ENCODE measurements at places on chromosomes 2 and 18.

DNA sequence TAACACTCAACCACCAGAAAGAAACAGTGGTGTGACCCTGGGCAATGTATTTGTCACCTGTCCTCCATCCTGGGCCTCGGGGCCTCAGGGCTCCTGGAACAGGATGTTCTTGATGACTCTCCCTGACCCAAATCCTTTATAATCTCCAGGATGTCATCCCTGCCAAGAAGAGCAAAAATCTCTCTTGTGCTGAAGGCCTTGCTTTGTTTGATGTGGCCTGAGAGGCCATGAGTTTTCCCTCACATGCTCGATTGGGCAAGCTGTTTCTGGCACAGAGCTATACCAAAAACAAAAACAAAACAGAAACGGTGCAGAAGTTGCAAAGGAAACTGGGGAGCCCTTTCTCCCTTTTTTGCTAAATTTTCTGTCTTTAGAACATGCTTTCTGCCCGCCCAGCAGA, 35.7 kb upstream of the ST3GAL5 start:
- DNase-seq = no peak

- no peak for DNase-seq
Measured at GRCh38 chr2:37570773-37571586, 100.5 kb downstream of the CDC42EP3 start.

GRCh38 chr2:141499123-141499522, 631.7 kb downstream of the LRP1B start:
- DNase-seq = no peak

DNA sequence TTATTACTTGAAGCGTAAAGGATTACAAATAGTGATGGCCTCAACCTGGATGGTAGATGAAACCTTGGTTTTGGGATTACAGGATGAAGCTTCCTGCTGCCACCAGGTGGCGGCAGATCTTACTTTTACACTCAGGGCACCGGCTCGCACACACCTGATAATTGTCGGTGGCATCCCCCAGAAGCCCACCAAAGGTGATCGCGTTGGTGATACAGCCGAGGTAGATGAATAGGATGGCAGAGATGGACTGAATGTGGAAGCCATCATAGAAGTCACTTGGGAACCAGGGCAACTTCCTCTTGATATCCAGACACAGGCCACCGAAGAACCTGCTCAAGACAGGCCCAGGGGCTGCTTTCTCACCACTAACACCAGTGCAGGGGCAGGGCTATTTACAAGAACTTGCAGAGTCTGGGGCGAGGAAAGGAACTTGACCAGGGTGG, 51.8 kb downstream of the MTHFD2 start:
- peak; percentile 23 for DNase-seq

DNA sequence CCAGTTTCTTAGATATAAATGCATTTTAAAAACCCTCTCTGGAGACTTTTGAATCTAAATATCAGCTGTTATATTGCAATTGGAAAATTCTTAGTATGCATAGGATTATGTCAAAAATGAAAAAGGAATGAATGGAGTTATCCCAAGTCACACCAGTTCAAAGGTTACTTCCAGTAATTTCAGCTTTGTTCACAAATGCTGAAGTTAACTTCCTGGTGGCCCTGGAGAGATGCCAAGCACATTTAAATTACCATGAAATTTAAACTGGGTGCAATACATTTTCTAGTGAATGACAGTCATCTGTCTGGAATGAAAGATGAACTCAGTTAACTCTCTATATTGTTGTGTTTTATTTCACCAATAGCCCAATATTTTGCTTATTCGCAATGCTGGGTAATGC, 753.9 kb downstream of the SUCLG1 start:
- DNase-seq = no peak

- DNase-seq = no peak
Measured at GRCh38 chr18:74488864-74489263, 7.3 kb upstream of the CNDP2 start.

DNA sequence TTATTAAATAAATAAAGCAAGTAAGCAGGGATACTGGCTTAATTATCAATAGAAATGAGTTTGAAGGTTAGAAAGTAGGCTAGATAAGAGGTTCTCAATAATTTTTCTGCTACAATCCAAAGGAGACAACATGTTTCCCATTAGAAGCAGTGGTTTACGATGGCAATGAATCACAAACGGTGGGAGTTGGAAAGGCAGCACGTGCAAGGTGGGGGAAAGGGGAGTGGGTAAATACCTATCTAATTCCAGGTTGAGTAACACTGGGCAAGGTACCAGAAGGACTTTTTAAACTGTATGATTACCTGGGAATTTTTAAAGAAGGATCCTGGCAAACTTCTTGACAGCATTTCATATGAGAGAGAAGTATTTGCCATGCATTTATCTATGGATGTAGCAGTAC, 289.9 kb downstream of the NBAS start:
- no peak for DNase-seq

GRCh38 chr2:31354837-31355236, 59.7 kb downstream of the XDH start:
- no peak for DNase-seq

DNA sequence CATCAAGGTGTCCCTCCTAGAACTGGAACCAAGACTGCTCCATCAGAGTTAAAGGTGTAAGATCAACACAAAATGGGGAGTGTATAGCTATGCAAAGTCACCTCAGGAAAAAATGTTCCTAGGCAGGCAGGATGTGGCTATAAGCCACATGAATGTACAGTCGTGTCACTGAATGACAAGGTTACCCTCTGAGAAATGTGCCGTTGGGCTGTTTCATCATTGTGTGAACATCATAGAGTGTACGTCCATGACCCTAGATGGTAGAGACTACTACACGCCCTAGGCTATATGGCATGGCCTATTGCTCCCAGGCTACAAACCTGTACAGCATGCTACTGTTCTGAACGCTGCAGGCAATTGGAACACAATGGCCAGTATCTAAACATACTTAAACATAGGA, 24.5 kb downstream of the TYMS start:
- no peak for DNase-seq

GRCh38 chr2:204274429-204274828, 270.8 kb upstream of the PARD3B start:
- no peak for DNase-seq

- peak; percentile 60 for DNase-seq
Measured at GRCh38 chr2:95159690-95160449, at the start of gene ZNF514. ZNF514 (minus strand) TSS chr2:95159848; CDS start chr2:95153253, 6,595 bp downstream.
